Glomerular endothelial cell (primary cell): ENCODE measurements at places on chromosomes 12 and 14. TPM values are rescaled to one million over a fixed set of nuclear protein-coding genes. Genes with fewer than 3 reads are reported as not detected.

The P2RX2 gene
- not detected in 2 replicates for total RNA-seq

The ADAM21 gene
- 0.12 and 0.19 TPM in 2 replicates for total RNA-seq

DNA sequence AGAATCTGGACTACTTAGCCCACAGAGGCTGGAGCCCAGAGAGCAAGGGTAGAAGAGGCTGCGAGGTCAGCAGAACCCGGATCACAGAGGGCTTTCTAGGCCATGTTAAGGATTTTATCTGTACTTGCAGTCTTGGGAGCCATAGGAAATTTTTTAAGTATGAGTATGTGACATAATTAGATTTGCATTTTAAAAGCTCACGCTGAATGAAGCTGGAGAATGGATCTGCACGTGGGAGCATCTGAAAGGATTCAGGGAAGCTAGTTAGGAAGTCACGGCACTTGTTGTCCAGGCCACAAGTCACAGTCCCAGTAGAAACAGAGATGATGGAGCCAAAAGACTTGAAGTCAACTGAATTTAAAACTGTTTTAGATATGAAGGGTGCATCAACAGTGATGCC is 14.1 kb downstream of the CORO1C start:
- DNase-seq, result no peak

DNA sequence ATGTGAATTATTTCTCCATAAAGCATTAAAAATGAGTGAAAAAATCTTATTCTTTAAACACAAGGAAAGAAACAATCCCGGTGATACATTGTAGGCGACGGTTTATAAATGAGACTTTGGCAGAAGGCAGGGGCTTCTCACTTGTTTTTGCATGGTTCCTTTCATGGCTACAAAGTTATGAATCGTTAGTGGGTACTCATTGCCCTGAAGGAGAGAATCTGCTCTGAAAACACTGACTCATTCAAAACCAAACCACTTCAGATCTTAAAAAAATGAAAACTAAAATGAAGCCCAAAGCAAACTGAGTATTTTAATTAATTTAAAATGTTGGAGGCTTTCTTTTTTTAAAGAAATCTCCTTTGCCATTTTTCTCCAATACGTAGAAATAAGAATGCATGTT is 41.4 kb upstream of the AMIGO2 start:
- no peak for DNase-seq

- no peak for DNase-seq
Observed at GRCh38 chr12:3275171-3276041, 198.2 kb downstream of the TSPAN9 start.

- DNase-seq, result no peak
Observed at GRCh38 chr12:84994426-84994825, 41.7 kb downstream of the TSPAN19 start.

DNA sequence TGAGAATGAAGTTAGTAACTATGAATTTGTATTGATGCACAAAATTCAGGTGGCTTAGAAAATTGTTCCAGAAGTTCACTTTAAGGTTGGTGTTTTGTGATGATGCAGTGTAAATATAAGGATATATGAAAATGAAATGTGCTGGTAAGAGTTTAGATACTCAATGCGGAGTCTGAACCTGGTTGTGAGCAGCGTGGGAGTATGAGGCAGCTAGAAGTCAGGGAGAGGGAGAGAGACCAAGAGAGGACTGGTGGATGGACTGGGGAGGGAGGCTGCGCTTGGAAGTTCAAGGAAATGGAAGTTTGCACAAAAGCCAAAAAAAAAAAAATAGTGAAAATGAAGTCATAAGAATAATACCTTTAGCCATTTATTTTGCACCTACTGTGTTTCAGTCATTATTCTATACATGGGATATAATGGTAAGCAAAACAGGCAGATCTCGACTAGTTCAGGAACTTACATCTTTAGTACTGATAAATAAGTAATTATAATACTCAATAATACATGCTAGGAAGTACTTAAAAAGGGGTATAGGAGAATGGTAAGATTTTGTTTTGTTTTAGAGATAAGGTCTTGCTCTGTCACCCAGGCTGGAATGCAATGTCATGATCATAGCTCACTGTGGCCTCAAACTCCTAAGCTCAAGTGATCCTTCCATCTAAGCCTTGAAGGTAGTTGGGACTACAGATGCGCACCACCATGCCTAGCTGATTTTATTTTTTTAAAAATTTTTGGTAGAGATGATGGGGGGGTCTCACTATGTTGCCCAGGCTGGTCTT is 10.0 kb upstream of the RAB21 start:
- DNase-seq, result no peak

- no peak for DNase-seq
Observed at GRCh38 chr14:58650857-58651256, 13.1 kb downstream of the DACT1 start.
